ENCODE measurements at places on chromosomes 11 and 22.

DNA sequence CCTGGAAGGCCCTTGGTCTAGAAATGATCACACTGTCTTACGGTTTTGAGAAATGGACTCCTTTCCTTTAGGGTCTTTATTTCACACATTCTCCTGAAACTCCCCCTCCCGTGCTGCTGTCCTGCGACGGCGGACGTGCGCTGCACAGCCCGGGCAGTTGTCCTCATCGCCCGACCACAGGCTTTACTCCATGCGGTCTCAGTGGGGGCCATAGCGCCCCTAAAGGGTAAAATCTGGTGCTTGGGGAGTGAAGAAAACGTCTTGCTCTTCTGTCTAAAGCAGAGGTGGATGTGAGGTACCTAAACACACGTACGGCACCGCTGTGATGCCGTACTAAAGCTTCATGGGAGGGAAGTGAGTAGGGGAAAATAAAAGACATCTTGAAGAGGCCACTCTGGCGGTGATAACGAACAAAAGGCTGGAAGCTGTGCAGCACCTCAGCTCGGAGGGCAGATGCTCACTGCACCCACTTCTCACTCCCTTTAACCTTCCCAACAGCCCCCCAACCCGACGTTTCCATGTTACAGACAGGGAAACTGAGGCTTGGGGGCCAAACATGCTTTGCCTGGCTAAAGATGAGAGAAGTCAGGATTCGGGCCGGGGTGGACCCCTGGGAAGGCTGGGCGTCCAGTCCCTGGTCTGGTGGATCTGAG lies 22.6 kb downstream of the MPPED1 start:
- no peak for DNase-seq

GRCh38 chr11:86374069-86374468 lies 618 bp upstream of the CCDC81 start:
- DNase-seq, result no peak

- peak; percentile 93 for DNase-seq
These were observed 22.2 kb upstream of the NAP1L4 start for GRCh38 chr11:3014057-3014938.

GRCh38 chr11:70205766-70206165 lies 2.7 kb downstream of the FADD start:
- DNase-seq, result peak; percentile 25

- DNase-seq, result no peak
These were observed 2.0 kb upstream of the PACSIN3 start for GRCh38 chr11:47188259-47188658.

- DNase-seq, result no peak
These were observed at the start of gene MS4A3 for GRCh38 chr11:60056349-60056969. MS4A3 (plus strand) TSS chr11:60056665; CDS start chr11:60061161, 4,496 bp downstream.

DNA sequence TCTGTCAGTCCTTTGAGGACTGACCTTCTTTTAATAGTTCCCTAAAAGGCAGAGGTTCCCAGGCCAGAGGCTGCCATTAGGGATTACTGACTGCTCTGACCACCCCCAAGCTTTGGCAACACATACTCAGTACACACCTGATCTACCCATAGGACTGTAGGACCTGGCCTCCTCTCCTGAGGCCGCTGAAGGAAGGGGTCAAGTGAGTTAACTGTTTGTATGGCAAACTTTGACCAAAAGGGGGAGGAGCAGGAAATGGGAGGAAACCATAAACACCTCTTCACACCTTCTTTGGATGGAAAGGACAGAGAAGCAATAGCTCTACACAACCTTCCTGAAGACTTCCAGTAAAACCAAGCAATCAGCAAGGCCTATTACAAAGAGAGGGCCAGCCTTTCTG lies 104.0 kb downstream of the APOL5 start:
- no peak for DNase-seq

- peak; percentile 21 for DNase-seq
These were observed 15.3 kb upstream of the ZC3H12C start for GRCh38 chr11:110077831-110078325.

DNA sequence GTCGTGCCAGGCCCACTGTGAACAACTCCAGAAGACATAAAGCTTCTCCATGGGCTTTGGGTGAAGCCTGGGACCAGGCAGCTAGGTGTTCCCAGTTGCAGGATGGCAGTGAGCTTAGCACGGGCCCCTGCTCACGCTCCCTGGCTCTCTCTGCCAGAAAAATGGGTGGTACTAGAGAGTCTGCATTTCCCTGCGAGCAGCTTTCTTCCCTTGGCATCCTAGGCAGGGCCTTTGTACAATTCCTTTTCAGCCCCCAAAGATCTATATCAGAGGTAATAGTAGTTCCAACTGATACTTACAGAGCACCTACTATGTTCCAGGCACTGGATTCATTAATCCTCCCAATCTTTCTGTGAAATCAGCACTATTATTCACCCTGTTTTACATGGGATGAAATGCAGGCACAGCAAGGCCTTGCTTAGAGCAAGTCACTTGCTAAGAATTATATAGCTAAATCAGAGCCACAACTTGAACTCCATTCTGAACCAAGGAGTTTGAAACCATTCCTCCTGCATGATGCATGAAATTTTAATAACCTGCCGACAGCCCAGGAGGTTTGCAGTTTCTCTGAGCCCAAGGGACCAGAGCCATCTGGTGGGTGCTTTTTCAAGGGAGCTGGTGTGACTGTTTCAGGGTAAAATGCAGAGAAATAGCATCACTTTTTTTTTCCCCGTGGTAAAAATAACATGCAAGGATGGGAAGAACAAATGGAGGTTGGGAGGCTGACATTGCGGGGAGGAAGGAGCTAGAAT lies 22.7 kb downstream of the NAV2 start:
- DNase-seq, result no peak

DNA sequence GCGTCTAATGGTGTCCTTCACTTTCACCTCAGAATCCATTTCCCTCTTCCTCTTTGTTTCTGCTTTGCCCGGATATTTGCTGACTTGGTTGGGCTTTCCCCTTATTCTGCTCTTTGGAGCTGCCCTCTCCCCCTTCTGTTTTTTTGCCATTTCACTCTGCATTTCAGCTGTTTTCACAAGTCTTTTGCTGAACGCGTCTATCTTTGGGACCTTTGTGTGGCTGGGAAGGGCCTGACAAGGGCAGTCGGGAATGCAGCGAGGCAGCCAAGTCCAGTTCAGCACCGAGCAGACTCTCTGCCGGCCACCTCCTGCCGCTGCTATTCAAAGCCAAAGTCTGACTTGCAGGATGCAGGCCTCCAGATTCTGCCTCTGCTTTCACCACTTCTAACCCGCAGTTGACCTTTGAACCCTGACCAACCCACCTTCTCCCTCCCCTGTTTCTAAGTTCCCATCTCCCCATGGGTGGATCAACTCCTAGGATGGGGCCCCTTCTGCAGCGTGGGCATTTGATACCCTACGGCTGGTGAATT lies 38.2 kb downstream of the FEZ1 start:
- DNase-seq, result no peak

DNA sequence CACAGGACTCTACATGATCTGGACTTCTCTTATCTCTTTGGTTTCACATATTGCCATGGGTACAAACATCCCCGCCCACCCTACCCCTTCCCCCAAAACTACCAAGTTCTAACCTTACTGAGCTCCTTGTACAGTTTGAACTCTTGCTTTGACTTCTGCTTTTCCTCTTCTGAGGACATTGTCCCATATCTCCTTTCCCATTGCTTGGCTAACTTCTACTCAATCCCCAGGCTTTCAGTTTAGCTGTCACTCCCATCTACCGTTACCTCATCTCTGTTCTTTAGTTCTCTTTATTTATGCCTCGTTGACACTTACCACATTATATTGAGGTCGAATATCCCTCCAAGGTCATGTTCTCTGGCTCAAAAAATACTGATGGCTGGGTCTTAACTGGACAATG lies 393.5 kb upstream of the CADM1 start:
- no peak for DNase-seq

DNA sequence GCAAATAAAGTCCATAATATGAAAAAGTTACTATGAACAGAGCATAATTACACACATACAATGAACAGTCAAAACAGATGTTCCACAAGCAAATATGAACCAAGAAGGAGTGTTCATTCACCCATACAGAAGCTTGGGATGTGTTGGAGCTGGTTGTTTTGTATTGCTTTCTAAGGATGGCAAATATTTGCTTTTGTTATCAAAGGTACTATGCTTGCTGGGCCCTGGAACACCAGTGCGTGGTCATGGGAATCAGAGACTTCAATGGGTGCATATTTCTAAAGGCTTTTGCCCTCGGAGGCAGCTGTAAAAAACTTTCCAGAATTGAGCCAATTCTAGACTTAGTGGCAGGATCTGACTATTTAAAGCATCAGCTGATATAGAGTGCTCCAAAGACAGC lies 85.1 kb downstream of the BARX2 start:
- DNase-seq, result no peak

DNA sequence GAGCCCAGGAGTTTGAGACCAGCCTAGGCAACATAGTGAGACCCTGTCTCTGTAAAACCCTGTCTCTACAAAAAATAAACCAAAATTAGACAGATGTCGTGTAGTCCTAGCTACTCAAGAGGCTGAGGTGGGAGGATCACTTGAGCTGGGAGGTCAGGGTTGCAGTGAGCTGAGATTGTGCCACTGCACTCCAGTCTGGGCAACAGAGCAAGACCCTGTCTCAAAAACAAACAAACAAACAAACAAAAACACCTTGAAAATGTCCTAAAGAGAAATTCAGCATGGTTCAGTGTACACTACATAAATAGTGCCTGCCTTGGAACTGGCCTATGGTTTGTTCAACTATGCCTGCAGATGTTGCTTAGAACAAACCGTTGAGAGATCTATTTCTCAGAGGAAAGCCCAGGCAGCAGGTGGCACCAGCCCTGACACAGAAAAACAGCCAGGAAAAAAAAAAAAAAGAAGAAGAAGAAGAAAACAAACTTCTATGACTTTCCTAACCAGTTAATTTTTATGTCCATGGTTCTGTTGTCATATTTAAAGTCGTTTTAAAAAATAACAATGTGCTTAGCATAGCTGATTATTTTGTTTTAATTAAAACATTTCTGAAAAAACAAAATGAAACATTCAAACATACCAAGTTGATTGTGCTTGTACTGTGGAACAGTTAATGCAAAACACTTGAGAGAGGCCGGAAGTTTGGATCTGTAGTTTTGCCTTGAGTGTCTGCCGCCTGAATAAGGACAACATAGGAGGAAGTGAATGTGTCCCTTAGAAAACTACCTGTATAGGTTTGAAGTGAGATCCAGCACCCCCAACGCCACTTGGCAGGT lies 5.4 kb downstream of the KREMEN1 start:
- no peak for DNase-seq

DNA sequence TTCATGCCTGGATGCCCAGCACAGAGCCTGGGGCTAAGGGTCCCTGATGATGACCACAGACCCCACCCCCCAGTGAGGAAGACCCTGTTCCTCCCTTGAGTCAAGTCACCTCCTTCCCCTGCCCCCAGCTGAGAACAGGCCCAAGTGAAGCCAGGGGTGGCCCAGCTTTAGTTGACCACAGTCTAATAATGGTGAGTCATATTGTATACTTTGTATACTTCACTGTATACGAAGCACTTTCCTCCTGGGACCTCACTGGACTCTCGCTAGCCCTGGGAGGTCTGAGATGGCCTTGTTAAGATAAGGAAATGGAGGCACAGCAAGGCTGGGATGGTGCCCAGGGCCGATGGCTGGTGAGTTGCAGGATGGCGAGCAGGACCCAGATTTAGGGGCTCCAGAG lies 3.7 kb upstream of the FLRT1 start:
- no peak for DNase-seq

GRCh38 chr11:124174001-124174583 lies 9.1 kb upstream of the OR10D3 start:
- DNase-seq, result no peak

GRCh38 chr11:109208121-109208520 lies 213.9 kb upstream of the C11orf87 start:
- no peak for DNase-seq

GRCh38 chr11:35118906-35119305 lies 20.1 kb upstream of the CD44 start:
- no peak for DNase-seq

- no peak for DNase-seq
These were observed 23.5 kb downstream of the LARGE1 start for GRCh38 chr22:33896575-33897447.

DNA sequence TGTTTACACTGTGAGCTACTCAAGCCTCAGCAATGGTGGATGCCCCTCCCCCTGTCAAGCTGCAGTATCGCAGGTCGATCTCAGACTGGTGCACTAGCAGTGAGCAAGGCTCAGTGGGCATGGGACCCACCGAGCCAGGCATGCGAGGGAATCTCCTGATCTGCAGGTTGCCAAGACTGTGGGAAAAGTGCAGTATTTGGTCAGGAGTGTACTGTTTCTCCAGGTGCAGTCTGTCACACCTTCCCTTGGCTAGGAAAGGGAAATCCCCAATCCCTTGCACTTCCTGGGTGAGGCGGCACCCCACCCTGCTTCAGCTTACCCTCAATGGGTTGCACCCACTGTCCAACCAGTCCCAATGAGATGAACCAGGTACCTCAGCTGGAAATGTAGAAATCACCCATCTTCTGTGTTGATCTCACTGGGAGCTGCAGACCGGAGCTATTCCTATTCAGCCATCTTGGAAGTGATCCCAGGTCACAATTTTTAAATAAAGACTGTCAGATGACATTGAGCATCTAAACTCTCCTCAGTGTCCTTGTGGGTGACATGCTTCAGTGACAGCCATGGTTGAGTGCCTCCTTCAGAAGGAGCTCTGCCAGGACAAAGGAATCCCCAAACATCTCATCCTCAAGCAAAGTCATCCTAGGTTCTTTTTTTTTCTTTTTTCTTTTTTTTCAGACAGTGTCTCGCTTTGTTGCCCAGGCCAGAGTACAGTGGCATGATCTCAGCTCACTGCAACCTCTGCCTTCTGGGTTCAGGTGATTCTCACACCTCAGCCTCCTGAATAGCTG lies 10.8 kb downstream of the SLC22A24 start:
- DNase-seq, result no peak

- no peak for DNase-seq
These were observed 37.6 kb upstream of the THY1 start for GRCh38 chr11:119460582-119460981.

GRCh38 chr11:46914363-46914762 lies 4.0 kb downstream of the LRP4 start:
- no peak for DNase-seq

DNA sequence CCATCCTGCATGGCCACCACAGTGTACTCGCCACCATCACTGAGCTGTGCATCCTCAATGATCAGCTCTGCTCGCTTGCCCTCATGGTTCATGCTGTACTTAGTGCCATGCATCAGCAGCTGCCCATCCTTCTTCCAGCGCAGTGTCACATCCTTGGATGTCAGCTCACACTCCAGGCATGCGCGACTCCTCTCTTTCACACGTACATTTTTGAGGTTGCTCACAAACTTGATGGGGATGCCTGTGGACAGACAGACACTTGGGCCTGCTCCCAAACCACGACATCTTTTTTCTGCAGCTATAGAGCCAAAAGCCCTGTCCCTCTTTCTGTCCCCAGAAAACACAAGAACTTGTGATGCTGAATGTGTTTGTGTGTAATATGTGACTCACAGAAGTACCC lies 10.5 kb downstream of the IGSF22 start:
- no peak for DNase-seq

GRCh38 chr11:113276466-113276865 lies 37.9 kb upstream of the TTC12 start:
- DNase-seq, result no peak

- DNase-seq, result no peak
These were observed 270.7 kb upstream of the SYN3 start for GRCh38 chr22:33328789-33329296.

All from activated CD4-positive, alpha-beta T cell treated with anti-CD3 and anti-CD28 coated beads, Interleukin-2, amount 10 ng/mL, durations not matched to agents 7 days and 5 days (primary cell).